Uterus (tissue), 4 donors: ENCODE measurements at places on chromosomes 1 and 21.
A peak's percentile ranks its signal among the peaks of the same experiment; 100 is the strongest.

- no peaks in the 10 kb centered on the region for H3K4me1 ChIP-seq
- H3K4me3 ChIP-seq: no peak overlapping the region
- DNase-seq: peak; percentile 21
- H3K27ac ChIP-seq: no peak overlapping the region
These were observed 10.0 kb downstream of the NCF2 start for GRCh38 chr1:183580281-183580682.

GRCh38 chr21:29669416-29669815 is 270.4 kb downstream of the GRIK1 start:
- H3K4me3 ChIP-seq: no peak overlapping the region
- no peaks in the 10 kb centered on the region for H3K36me3 ChIP-seq
- H3K27ac ChIP-seq: no peak overlapping the region

DNA sequence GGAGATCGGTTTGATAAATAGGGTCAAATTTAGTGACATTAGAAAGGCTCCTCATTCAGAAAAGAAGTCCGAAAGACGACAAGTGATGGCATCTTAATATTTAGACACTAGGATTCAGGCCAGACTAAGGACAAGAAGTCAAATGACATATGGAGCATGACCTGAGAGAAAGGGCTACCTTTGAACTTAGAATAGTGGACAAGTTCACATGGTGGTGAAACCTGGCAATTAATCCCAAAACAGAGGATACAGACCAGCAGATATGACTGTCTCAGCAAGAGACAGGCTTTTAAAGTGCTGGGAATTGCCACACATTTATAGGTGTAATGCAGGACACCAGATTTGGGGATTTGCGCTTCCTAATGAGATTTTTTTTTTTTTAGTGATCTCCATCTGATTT is 145.2 kb downstream of the ZP4 start:
- H3K36me3 ChIP-seq: no peaks in the 10 kb centered on the region
- H3K4me3 ChIP-seq: no peak overlapping the region
- H3K27me3 ChIP-seq: no peaks in the 10 kb centered on the region
- H3K27ac ChIP-seq: no peak overlapping the region
- H3K4me1 ChIP-seq: no peaks in the 10 kb centered on the region

- H3K4me1 ChIP-seq: no peaks in the 10 kb centered on the region
- peak; percentile 65 for DNase-seq
- no peaks in the 10 kb centered on the region for H3K27me3 ChIP-seq
- no peak overlapping the region for H3K4me3 ChIP-seq
- H3K36me3 ChIP-seq: no peaks in the 10 kb centered on the region
These were observed 29.3 kb downstream of the SGIP1 start for GRCh38 chr1:66563094-66563800.

GRCh38 chr21:40587736-40588346 is 259.1 kb downstream of the DSCAM start:
- H3K4me1 ChIP-seq: no peaks in the 10 kb centered on the region
- no peak for DNase-seq
- H3K27me3 ChIP-seq: no peaks in the 10 kb centered on the region
- no peak overlapping the region for H3K4me3 ChIP-seq

- H3K27me3 ChIP-seq: no peaks in the 10 kb centered on the region
- H3K27ac ChIP-seq: no peak overlapping the region
- H3K4me3 ChIP-seq: no peak overlapping the region
- H3K36me3 ChIP-seq: no peaks in the 10 kb centered on the region
- no peaks in the 10 kb centered on the region for H3K4me1 ChIP-seq
These were observed 51.4 kb downstream of the ZBTB18 start for GRCh38 chr1:244102468-244102867.

DNA sequence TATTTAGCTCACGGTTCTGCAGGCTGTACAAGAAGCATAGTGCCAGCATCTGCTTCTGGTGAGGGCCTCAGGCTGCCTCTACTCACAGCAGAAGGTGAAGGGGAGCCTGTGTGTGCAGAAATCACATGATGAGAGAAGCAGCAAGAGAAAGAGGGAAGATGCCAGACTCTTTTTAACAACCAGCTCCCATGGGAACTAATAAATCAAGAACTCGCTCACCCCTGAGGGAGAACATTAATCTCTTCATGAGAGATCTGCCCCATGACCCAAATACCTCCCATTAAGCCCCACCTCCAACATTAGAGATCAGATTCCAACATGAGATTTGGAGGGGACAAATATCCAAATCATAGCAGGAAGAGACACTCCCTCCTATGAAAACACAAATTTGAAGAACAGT is 74.1 kb downstream of the OLFML2B start:
- H3K27me3 ChIP-seq: no peaks in the 10 kb centered on the region
- no peaks in the 10 kb centered on the region for H3K36me3 ChIP-seq
- DNase-seq: no peak
- H3K4me3 ChIP-seq: no peak overlapping the region
- H3K4me1 ChIP-seq: no peaks in the 10 kb centered on the region

DNA sequence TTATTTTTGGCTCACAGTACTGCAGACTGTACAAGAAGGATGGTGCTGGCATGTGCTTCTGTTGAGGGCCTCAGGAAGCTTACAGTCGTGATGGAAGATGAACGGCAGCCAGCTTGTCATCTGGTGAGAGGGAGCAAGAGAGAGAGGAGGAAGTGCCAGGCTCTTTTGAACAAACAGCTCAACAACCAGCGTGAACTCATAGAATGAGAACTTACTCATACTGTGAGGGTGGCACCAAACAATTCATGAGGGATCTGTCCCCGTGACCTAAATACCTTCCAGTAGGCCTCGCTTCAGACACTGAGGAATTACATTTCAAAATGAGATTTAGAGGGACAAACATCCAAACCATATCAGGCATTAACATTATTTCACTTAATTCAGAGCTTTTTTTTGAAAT is 84.7 kb downstream of the PKN2 start:
- DNase-seq: no peak
- no peak overlapping the region for H3K4me3 ChIP-seq
- H3K36me3 ChIP-seq: no peaks in the 10 kb centered on the region
- no peaks in the 10 kb centered on the region for H3K4me1 ChIP-seq

DNA sequence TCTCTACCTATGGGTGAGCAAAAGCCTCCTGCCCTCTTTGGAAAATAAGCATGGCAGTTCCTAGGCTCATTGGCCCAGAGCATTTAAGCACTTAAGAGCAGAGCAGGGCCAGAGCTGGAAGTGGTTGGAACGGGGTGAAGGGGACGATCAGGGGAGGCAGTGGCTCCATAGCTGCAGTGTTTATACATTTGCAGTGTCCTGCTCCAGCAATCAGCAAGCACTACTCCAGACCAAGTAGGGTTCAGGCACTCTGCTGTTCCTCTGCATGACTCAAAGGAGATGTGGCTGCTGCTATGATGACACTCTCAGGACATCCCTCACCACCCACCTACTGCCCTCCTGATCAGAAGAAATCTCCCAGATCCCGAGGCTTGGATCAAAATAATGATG is 55.0 kb downstream of the TRABD2B start:
- DNase-seq: no peak
- no peaks in the 10 kb centered on the region for H3K36me3 ChIP-seq
- H3K4me3 ChIP-seq: no peak overlapping the region
- H3K27me3 ChIP-seq: no peaks in the 10 kb centered on the region
- H3K4me1 ChIP-seq: no peaks in the 10 kb centered on the region

DNA sequence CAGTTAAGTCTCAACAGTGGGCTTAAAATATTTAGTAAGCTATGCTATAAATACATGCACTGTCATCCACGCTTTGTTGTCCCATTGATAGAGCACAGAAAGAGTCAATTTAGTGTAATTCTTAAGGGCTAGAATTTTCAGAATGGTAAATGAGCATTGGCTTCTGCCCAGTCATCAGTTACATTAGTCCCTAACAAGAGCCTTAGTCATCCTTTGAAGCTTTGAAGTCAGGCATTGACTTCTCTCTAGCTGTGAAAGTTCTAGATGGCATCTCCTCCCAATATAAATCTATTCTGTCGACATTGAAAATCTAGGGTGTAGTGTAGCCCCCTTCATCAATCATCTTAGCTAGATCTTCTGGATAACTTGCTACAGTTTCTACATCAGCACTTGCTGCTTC is 12.0 kb upstream of the LPGAT1 start:
- H3K4me3 ChIP-seq: no peak overlapping the region
- no peaks in the 10 kb centered on the region for H3K36me3 ChIP-seq
- H3K4me1 ChIP-seq: no peaks in the 10 kb centered on the region
- no peaks in the 10 kb centered on the region for H3K27me3 ChIP-seq

GRCh38 chr1:41698916-41699860 is 214.7 kb upstream of the EDN2 start:
- no peaks in the 10 kb centered on the region for H3K27me3 ChIP-seq
- DNase-seq: no peak
- no peak overlapping the region for H3K4me3 ChIP-seq
- no peaks in the 10 kb centered on the region for H3K4me1 ChIP-seq
- no peak overlapping the region for H3K27ac ChIP-seq
- H3K36me3 ChIP-seq: no peaks in the 10 kb centered on the region

DNA sequence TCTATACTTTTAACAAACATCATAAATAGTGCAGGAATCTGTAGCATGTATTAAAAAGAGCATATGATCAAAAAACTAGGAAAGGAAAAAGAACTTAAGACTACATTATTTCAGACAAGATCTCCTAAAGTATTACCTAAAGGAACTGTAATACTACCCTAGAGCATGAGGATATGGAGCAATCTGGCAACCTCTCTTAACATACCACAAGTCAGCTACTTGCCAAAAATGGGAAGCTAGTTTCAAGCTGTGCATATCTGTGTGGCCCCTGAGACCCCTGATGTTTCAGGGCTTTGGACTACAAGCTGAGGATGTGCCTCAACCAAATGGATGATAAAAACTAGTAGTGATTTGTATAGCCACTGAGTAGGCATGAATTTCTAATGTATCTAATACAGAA is 525.6 kb downstream of the PTBP2 start:
- no peaks in the 10 kb centered on the region for H3K4me1 ChIP-seq
- H3K27ac ChIP-seq: no peak overlapping the region
- H3K27me3 ChIP-seq: no peaks in the 10 kb centered on the region
- no peak for DNase-seq
- no peak overlapping the region for H3K4me3 ChIP-seq

- H3K36me3 ChIP-seq: no peaks in the 10 kb centered on the region
- no peak for DNase-seq
- H3K4me1 ChIP-seq: no peaks in the 10 kb centered on the region
- H3K27ac ChIP-seq: no peak overlapping the region
- H3K4me3 ChIP-seq: no peak overlapping the region
- no peaks in the 10 kb centered on the region for H3K27me3 ChIP-seq
These were observed 23.6 kb downstream of the RUNX1 start for GRCh38 chr21:35025206-35026152.

DNA sequence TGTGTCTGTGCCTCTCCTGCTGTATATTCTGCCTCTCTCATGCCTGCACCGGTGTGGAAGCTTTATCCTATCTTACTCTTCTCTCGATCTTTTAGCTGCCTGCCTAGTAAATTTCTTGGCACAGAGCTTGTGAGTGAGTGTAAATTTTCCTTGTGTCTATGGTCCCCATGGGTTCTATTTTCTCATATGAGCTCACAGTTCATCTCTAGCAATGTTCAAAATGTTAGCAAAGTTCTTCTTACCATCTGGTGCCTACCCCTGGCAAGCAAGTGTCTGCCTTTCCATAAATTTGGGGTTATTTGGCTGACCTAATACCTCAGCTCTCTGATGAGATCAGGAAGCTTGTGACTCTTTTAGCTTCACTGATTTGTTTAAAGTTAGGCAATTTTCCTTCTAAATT is 572.1 kb upstream of the BRINP3 start:
- no peaks in the 10 kb centered on the region for H3K4me1 ChIP-seq
- DNase-seq: no peak
- H3K27ac ChIP-seq: no peak overlapping the region
- no peak overlapping the region for H3K4me3 ChIP-seq

DNA sequence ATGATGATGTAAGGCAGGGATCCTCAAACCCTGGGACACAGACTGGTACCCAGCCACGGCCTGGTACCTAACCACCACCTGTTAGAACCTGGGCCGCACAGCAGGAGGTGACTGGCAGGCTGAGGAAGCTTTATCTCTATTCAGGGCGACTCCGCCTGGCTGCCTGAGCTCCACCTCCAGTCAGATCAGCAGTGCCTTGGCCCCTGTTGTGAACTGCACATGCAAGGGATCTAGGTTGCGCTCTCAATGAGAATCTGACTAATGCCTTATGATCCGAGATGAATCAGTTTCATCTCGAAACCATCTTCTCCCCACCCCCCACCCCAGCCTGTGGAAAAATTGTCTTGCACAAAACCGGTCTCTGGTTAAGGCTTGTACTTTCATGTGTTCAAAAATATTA is 4.2 kb downstream of the RNPC3 start:
- no peaks in the 10 kb centered on the region for H3K36me3 ChIP-seq
- no peak overlapping the region for H3K27ac ChIP-seq
- no peaks in the 10 kb centered on the region for H3K27me3 ChIP-seq
- H3K4me1 ChIP-seq: no peaks in the 10 kb centered on the region
- DNase-seq: no peak
- no peak overlapping the region for H3K4me3 ChIP-seq

- no peak overlapping the region for H3K27ac ChIP-seq
- no peaks in the 10 kb centered on the region for H3K27me3 ChIP-seq
- DNase-seq: no peak
- H3K4me1 ChIP-seq: no peaks in the 10 kb centered on the region
- no peak overlapping the region for H3K4me3 ChIP-seq
These were observed 14.4 kb downstream of the INTS7 start for GRCh38 chr1:212020975-212021374.

DNA sequence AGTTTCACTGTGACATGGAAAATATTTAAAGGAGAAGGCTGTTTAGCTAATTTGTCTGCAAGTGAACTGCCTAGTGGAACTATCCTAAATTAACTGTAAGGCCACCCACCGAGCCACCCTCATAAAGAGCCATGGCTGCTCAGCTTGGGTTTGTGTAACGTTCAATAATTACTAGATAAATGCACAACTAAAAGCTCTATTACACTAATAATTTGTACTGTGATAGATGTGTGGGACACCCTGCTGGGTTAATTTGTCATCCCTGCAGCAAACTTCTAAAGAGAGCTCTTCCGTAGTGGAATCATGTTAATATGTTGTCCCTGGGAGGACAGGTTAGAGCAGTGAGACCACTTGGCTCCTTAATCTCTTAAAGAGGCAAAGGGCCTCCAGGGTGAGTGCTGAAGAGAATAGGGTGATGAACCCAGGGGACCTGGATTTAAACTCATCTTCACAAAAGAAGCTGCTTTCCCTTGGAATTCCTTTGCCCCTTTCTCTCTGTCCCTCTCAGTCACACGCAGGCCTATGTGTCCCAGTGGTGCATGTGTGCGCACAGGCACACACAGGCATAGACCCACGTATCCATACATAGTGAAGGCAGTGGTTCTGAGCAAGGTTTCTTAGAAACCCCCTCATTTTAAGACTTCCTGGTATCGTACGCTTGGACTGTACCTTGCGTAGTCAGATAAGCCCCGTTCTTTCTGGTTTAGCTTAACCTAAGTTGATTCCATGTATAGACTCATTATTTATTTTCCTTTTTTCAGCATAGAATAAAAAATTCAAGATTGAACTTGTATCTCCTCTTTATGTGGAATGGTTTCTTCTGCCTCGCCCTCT is 310.3 kb downstream of the NFIA start:
- H3K4me3 ChIP-seq: no peak overlapping the region
- no peak for DNase-seq

- no peaks in the 10 kb centered on the region for H3K27me3 ChIP-seq
- H3K4me3 ChIP-seq: no peak overlapping the region
These were observed 60.2 kb downstream of the DMRTB1 start for GRCh38 chr1:53519421-53519820.
